ENCODE measurements at places on chromosomes 7 and 10.

DNA sequence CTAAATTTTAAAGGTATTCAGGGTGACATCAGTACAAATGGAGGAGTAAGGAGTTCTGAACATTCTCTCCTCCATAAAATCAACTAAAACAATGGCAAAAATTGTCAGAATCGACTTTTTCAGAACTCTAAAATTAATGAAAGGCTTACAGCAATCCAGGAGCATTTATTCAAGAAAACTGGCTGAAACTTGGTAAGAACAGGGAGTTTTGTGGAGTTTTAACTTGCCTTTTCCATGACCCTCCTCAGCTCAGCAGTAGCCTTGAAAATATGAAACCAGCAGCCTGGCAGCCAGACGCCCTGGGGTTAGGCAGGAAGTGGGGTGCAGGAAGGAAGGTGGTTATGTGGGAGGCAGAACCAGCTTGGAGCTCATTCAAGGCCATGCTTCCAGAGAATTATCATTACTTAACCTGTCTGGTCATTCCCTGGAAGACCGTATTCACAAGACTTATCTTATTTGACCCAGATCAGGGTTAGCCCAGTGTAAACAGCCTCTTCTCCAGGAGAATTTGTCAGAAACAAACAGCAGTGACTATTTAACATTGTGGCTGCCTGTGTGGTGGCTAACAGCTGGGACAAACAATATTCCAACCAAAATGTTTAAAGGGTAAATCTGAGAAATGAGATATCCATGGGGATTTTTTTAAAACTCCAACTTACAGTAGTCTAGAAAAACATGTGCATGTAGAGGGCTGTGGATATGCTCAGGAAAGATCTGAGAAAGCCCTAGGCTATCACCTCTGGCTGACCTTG lies 75.7 kb upstream of the MACROH2A2 start:
- no peak for DNase-seq

- DNase-seq, result no peak
Observed at GRCh38 chr10:75803816-75804552, 372.6 kb downstream of the LRMDA start.

- no peak for DNase-seq
Observed at GRCh38 chr10:122974543-122975064, 5.6 kb upstream of the PSTK start.

DNA sequence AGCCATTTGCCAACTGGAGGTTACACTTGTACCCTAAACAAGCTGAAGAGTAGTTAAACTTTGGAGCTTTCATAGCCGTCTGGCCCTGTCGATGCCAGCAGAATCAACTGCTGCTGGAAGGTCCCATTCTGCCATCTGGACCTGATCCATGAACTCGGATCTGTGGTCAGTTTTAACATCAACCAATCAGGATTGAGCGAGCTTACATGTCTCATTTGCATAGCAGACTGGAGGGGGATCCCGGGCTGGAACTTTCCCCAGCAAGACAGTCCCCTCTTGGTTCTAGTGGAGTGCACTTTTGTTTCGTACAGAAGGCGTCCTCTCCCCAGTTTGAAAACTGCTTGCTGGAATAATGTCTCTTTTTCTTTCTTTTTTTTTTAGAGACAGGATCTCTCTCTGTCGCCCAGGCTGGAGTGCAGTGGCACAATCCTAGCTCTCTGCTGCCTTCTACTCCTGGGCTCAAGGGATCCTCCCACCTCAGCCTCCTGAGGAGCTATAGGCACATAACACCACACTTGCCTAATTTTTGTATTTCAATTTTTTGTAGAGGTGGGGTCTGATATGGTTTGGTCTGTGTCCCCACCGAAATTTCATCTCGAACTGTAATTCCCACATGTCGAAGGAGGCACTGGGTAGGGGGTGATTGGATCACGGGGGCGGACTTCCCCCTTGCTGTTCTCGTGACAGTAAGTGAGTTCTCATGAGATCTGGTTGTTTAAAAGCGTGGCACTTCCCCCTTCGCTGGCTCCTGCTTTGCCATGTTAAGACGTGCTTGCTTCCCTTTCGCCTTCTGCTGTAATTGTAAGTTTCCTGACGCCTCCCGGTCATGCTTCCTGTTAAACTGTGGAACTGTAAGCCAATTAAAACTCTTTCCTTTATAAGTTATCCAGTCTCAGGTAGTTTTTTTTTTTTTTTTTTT lies 42.8 kb upstream of the SEPHS1 start:
- no peak for DNase-seq

GRCh38 chr10:129544205-129545202 lies 77.5 kb downstream of the MGMT start:
- no peak for DNase-seq

- no peak for DNase-seq
Observed at GRCh38 chr7:97798046-97799019, 66.4 kb downstream of the TAC1 start.

- DNase-seq, result no peak
Observed at GRCh38 chr10:92619368-92619767, 26.4 kb downstream of the KIF11 start.

GRCh38 chr7:44981035-44981706 lies 2.4 kb upstream of the MYO1G start:
- DNase-seq, result no peak

- no peak for DNase-seq
Observed at GRCh38 chr7:2143450-2143849, 89.3 kb downstream of the MAD1L1 start.

DNA sequence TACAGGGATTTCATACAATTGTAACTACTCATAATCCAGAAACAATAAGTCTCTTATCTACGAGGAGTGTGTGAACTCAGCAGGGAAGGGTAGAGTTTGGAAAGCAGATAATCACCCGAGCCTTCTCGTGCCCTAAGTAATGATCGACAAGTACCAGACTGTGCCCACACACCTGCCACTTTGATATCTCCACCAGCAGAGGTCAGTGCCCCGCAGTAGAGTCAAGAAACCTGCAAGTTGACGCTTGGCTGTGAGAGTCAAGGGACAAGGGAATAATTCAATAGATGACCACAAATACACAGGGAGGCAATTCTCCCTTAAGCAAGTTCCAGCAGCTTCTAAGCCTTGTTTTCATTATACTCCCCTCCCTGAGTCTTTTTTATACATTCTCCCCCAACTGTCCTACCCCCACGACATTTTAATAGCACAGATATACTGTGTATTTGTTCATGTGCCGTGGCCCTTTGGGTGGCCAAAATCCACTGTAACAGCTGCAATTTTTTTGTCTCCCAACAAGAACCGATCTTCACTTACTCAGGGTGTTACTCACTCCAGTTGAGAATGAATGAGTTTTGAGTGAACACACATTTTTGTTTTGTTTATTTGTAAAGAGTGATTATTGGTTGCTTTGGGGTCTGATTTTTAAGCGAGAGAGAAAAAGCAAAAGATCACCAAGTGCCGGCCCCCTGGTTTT lies 106.9 kb upstream of the RHEB start:
- peak; percentile 46 for DNase-seq

DNA sequence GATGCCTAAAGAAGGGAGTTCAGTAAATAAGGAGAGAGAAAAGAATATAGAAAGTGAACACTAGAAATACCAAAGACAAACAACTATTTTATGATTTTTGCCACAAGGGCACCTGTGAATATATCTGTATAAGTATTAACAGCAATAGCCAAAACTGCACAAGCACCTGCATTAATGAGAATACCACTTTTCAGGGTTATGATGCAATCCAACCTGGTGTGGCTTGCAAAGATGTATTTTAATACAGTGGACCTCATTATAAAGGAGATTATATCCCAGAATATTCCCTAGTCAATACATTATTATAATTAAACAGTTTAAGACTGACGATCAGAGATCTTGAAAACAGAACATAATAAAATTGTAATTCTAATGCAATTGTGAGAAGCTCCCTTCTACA lies 4.0 kb downstream of the BRAF start:
- no peak for DNase-seq

DNA sequence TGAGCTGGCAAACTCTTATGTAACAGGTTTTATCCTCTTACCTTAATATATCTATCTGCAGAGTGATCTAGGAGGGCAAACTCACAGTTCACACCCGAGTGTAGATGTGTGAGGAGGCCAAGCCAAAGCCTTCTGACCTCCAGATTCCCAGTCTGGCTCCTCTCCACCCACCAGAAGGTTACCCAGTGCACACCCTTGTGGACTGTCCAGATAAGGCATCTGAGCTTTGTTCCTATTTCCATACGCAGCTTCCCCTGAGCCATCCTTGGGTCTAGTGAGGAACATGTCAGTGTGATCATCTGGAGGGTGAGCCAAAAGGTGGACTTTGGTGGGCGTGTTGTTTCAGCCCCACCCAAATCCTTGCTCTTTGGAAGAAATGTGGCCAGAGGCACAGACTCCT lies 203.0 kb upstream of the MEOX2 start:
- peak; percentile 17 for DNase-seq

DNA sequence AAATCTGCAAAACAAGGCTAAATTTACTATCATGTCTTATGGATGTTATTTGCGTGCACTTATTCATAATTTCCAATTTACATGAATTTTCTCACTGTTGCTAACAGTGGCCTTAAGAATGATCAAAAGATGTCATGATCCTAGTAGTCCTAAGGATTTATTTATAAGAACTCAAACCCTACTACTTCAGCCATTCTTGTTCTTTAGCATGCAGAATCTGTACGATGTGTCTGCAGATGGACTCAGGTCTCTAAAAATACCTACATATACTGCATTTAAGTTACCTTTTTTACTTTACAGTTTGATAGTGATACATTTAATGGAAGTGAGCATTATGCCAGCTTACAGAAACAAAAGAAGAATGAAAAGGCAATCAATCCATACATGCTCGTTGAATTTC lies 91.2 kb downstream of the ZNF277 start:
- DNase-seq, result no peak

GRCh38 chr7:102241431-102241830 lies 45.2 kb upstream of the SH2B2 start:
- no peak for DNase-seq

GRCh38 chr10:10699427-10699826 lies 318.2 kb upstream of the CELF2 start:
- DNase-seq, result no peak

DNA sequence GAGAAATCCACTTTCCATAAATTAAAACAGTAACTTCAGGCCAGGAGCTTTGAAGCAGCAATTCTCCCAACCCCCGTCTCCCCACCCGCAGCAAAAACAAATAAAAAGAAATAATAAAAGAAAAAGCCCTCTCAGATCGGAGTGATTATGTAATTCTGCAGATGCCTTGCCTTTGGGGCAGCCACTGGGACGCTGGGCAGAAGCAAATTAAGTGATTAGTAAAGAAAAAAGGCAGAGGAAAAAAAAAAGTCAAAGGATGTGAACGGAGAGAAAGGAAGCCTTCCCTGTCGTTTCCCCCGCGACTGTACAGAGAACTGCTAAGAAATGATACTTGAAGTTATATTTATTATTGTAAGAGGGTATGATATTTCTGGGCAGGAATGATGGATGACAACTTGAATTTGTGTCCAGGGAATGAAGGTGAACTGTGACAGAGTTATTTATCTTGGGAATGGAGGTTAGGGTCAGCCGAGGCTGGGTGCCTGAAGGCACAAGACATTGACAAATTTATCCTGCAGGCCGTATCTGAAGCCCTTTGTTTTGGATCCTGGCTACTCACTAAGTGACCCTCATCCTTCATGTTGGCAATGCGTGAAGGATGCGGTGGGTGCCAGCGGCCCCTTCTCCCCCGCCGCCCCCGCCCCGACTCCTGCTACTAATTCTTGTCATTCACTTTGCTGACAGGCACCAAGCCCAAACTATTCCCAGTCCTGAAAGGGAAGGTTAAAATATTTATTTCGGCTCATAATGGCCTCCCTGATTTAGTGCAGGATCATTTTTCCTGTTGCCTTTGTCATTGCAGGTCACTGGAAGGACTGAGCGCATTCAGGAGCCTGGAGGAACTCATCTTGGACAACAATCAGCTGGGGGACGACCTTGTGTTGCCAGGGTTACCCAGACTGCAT lies 604.0 kb downstream of the LRMDA start:
- no peak for DNase-seq

GRCh38 chr7:29801929-29802328 lies 4.4 kb upstream of the WIPF3 start:
- DNase-seq, result no peak

- no peak for DNase-seq
Observed at GRCh38 chr10:91627344-91628102, 5.3 kb downstream of the PPP1R3C start.

Measured in NCI-H460 (cell line).